ENCODE measurements at places on chromosomes 1 and 21.

DNA sequence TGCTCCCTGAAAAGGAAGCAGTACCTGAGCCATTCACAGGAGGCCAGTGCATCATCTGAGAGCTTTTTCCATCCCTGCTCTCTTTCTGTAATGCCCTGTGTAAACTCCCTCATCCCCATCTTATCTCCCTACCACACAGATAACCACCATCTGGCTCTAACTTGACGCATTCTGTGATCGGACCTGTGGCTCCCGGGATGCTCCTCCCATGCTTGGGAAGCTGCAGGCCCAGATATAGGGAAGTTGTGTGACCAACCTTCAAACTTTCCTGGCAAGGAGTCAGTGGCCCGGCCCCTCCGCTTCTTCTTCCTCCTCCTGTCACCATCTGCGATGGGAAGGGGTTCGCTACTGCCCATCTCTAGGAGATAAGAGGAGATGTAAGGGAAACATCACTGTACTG is 21.1 kb downstream of the MKNK1 start:
- no peak for DNase-seq

DNA sequence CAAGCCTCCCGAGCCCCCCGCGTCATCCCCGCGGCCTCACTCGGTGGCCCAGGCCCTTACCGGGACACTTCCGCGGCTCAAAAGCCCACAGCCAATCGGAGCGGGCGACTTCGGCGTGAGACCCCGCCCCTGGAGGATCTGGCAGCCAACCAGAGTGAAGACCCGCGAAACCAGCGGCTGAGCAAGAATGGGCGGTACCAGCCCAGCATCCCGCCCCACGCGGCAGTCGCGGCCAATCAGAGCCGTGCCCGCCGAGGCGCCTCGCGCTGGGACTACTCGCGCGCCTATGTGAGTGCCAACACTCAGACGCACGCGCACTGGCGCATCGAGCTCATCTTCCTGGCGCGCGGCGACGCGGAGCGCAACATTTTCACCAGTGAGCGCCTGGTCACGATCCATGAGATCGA is 22.5 kb downstream of the DISP3 start:
- no peak for DNase-seq

- DNase-seq: no peak
Measured at GRCh38 chr1:88327391-88328267, 356.4 kb upstream of the PKN2 start.

- DNase-seq: no peak
Measured at GRCh38 chr1:28193701-28194161, 17.2 kb upstream of the PTAFR start.

GRCh38 chr1:7938070-7938469 is 2.6 kb downstream of the TNFRSF9 start:
- DNase-seq: no peak

DNA sequence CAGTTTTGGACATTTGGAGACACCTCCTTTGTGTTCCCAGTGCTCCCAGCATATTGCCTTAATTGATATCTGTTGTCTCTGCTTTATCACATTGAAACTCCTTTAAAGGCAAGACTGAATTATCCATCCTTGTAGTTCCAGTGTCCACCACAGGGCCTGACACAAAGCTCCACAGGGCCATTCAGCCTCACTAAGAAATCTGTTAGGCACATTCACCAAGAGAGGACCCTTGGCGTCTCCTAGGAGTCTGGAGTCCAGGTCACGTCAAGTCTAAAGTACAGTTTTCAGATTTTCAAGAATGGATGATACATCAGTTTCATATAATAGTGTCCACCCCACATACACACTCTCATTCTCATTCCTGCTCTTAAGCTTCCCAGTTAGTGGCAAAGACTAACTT is 4.8 kb downstream of the ACP6 start:
- DNase-seq: peak; percentile 14

DNA sequence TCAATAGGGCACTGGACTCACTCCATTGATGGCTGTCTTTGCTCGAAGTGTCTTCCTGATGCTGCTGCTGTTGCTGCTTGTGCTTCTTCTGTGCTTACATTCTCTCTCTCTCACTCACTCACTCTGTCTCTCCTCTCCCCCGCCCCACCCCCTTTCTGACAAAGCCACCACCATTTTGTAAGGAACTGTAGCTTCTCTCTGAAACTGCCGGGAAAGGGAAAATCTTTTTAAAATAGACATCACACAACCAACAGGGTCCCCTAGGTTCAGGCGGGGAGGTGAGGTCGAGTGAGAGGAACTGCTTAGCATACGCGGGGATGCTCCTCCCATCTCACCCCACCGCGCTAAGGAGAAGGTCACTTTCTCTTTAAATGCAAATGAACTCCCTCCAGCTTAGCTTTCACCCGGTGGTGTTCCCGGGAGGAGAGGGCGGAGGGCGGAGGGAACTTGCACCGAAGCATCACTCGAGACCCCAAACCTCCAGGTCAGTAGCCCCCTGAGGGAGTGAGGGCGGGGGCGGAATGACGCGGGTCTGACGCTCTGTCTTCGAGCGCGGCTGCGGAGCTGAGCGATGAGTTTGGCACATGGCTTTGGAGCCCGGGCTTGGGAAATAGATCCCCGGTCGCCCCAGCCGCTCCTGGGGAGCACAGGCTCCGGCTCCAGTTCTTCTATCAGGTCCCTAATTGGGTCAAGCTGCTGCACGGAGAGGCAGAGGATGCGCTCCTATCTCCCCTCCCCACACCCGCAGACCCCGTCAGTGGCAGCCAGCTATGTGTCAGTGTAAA is at the start of gene CCDC28B:
Gene CCDC28B (plus strand): TSS at position 370 of the 785 bp plus-strand sequence. CDS start 1,341 bp downstream, outside the sequence.
- peak; percentile 69 for DNase-seq

DNA sequence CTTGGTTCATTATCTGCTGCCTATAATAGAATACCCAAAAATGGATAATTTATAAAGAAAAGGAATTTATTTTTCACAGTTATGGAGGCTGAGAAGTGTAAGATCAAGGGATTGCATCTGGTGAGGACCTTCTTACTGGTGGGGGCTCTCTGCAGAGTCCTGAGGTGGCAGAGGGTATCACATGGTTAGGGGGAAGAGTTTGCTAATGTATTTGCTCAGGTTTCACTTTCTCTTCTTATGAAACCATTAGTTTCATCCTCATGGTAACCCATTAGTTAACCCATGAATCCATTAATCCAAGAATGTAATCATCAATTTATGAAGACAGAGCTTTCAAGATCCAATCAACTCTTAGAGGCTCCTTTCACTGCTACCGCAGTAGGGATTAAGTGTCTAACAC is 120.6 kb downstream of the DNM3 start:
- no peak for DNase-seq

DNA sequence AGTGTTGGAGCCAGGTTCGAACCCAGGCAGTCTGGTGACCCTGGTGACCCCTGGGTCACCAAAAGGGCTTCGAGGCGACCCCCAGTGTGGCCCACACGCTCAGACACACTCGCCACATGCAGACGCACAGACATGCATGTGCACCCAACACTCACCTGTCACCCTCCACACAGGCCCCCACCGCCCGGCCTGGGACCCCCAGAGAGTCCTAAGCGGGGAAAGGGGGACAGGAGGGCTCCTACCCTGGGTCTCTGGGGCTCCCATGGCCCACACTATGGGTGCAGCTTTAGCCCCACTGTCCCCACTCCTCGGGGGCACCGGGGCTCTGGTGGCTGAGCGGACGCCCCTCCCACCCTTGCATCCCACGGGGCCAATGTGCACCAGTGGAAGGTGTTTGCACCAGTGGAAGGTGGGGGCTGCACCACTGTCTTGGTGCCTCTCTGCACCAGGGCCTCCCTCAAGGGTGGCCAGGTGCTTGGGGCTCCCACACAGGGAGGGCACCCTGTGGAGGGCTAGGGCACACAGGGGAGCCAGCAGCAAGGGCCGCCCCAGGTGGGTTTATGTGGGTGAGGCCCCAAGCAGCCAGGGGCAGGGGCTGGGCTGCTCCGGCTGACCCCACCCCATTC is 9.9 kb downstream of the CHD5 start:
- no peak for DNase-seq

GRCh38 chr21:42459082-42459460 is 37.0 kb downstream of the RSPH1 start:
- no peak for DNase-seq

DNA sequence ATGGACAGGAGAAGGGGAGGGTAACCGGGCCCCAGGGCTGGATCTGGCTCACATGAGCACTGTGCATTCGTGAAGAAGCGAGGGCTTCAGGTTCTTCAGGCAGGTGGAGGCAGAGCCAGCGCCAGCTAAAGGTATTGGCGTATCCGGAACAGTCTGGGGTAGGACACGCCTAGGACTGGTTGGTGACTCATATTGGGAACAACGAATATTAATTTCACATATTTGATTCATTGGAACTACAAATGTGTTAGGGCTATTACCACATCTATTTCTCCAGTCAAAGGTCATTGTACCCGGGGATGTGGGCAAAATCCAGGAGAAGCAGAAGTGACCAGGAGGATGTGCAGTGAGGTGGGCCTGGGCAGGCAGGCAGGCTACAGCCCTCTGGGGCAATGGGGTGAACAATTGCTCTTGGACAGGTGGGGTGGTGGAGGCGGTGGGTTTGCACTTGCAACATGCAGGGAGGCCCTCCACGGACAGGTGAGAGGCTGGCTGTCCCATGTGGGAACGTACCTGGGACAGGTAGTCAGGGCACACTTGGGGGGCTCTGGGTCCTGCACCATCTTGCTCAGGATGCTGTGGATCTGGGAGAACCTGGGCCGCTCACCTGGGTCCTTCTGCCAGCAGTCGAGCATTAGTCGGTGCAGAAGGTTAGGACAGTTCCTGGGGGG is 26.7 kb downstream of the CDCA8 start:
- DNase-seq: no peak

DNA sequence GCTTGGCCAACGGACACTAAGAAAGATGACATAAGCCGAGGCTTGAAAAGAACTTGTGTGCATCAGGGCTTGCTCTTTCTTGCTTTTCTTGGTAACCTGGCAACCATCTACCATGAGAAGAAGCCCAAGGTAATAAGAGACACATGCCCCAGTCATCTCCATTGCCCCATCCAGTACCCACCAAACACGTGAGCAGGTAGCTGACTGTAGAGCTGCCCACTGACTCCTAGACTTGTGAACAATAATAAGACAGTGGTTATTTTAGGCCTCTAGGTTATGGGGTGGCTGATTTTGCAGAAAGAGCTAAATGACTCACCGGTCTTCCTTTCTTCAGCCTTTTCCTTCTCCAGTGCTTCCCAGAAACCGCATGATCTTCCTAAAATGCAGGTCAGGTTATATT is 105.0 kb upstream of the JUN start:
- no peak for DNase-seq

- no peak for DNase-seq
Measured at GRCh38 chr1:15410884-15411245, 1.2 kb downstream of the EFHD2 start.

GRCh38 chr1:8629241-8630091 is 188.0 kb downstream of the RERE start:
- DNase-seq: peak; percentile 51

- DNase-seq: no peak
Measured at GRCh38 chr1:159307346-159308020, 5.3 kb downstream of the FCER1A start.

DNA sequence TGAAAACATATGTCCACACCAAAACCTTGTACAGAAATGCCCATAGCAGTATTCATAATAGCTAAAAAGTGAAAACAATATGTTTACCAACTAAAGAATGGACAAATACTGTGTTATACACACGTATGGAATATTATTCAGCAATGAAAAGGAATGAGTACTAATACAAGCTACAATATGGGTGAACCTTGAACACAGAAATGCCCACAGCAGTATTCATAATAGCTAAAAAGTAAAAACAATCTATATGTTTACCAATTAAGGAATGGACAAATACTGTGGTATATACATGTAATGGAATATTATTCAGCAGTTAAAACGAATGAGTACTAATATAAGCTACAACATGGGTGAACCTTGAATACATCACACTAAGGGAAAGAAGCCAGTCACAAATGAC is 3.0 kb downstream of the BTG3 start:
- no peak for DNase-seq

GRCh38 chr1:71490432-71490831 is 409.6 kb upstream of the ZRANB2 start:
- no peak for DNase-seq

DNA sequence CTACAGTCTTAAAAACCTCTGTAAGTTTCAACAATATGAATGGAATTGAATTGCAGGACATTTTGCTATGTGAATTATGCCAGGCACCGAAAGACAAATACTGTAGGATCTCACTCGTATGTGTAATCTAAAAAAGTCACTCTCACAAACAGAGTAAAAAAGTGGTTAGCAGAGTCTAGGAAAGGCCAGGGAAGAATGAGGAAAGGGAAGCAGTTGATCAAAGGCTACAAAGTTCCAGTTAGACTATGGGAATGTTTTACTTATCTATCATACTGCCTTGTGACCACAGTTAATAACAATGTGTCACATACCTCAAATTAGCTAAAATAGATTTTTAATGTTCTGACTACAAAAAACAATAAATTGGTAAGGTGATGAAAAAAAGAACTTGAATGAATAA is 565.4 kb upstream of the BRINP3 start:
- no peak for DNase-seq

GRCh38 chr1:182304627-182305026 is 87.0 kb downstream of the GLUL start:
- no peak for DNase-seq

DNA sequence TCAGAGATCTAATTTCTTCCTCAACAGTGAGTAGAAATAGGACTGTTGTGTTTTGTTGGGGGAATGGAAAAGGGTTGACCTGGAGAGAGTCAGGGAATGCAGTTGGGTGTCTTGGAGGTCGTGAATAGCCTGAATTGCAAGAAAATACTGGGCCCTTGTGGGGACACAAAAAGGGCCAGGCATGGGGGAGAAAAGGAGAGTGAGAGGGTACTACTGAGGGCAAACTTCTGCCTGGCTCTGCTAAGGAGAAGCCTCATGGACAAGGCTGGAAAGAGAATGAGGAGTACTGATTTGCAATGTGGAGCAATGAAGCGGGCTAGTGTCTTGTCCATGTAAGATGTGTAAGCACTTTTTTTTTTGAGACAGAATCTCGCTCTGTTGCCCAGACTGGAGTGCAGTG is 96.2 kb upstream of the IRF2BP2 start:
- no peak for DNase-seq

GRCh38 chr21:22758478-22758877 is 1760.3 kb downstream of the NCAM2 start:
- no peak for DNase-seq

- no peak for DNase-seq
Measured at GRCh38 chr1:16198444-16199156, 13.9 kb downstream of the ARHGEF19 start.

- no peak for DNase-seq
Measured at GRCh38 chr1:5576011-5576672, 416.1 kb downstream of the NPHP4 start.

DNA sequence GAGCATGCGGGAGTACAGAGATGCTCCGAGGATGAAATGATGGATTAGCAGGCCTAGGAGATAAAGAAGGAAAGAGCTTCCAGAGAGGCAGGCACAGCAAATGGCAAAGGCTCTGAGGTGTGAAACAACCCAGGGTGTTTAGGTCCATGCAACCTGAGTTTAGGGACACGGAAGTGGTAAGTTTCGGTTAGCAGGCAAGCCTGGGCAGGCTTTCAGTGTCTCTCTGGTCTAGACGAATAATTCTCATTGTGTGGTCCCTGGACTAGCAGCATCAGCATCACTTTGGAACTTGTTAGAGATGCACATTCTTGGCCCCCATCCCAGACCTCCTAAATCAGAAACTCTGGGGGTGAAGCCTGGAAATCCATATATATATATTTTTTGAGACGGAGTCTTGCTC is 18.6 kb downstream of the NKAIN1 start:
- DNase-seq: peak; percentile 33

Measured in RPMI8226 (cell line).